Effector CD8-positive, alpha-beta T cell (primary cell): ENCODE measurements at places on chromosomes 1 and 21.
A peak's percentile ranks its signal among the peaks of the same experiment; 100 is the strongest.

- DNase-seq: no peak
These were observed 19.2 kb upstream of the IFI44L start for GRCh38 chr1:78601068-78601467.

DNA sequence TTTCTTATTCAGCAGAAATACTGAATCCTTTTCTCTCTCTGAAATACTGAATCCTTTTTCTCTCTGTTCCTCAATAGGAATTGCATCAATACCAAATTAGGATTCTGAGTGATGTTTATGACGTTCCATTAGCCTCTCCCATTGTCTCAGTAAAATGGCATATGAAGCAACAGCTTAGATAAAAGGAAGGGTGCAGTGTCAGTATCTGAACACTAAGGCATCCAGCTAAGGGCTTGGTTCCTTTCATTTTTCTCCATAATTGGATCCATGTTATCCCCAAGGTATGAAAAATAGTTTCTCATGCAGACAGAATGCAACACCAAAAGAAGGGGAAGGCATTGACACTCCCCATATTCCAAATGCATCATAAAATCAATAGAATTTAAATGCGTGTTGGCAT lies 61.5 kb upstream of the RAVER2 start:
- no peak for DNase-seq

GRCh38 chr1:243341074-243341473 lies 85.2 kb downstream of the SDCCAG8 start:
- DNase-seq: no peak

DNA sequence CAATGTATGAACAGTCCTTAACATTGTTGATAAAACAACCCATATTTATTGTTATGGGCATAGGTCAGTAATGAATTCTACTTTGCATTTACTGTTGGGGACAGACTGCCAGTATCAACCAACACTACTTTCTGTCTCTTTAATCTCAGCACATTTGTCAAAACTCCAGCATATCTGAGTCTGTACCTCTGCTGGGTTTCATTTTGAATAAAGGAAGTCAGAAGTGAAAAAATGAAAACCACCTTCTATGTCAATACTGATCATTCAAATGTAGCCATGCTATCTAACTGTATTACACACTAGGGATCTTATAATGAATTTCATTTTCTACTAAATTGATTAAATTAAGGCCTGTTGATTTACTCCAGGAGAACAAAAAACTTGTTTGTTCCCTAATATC lies 24.2 kb upstream of the CXADR start:
- no peak for DNase-seq

GRCh38 chr1:67134695-67135094 lies at the start of gene C1orf141:
Gene C1orf141 (minus strand): TSS chr1:67134970. CDS start chr1:67127240, 7,730 bp downstream.
- peak; percentile 8 for DNase-seq

DNA sequence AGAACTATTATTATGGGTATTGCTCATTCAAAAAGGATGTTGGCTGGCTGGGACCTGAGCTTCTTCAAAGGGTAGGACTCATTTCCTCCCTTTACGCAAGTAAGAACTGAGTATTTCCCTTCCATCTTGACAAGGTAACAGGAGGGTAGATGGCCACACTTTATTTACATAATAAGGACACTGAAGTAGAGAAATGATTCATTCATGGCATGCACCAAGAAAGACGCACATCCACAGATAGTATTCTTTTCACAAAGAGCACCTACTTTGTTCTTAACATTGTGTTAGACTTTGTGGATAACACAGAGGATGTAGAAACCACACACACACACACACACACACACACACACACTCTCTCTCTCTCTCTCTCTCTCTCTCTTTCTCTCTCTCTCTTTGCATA lies 82.9 kb downstream of the FAM78B start:
- no peak for DNase-seq

GRCh38 chr21:42733037-42733627 lies 79.7 kb downstream of the PDE9A start:
- no peak for DNase-seq
